ENCODE measurements at places on chromosomes 3 and 15. TPM values are rescaled to one million over a fixed set of nuclear protein-coding genes. Genes with fewer than 3 reads are reported as not detected.

GRCh38 chr15:42082141-42082540, 12.2 kb downstream of the PLA2G4D start:
- DNase-seq: no peak

DNA sequence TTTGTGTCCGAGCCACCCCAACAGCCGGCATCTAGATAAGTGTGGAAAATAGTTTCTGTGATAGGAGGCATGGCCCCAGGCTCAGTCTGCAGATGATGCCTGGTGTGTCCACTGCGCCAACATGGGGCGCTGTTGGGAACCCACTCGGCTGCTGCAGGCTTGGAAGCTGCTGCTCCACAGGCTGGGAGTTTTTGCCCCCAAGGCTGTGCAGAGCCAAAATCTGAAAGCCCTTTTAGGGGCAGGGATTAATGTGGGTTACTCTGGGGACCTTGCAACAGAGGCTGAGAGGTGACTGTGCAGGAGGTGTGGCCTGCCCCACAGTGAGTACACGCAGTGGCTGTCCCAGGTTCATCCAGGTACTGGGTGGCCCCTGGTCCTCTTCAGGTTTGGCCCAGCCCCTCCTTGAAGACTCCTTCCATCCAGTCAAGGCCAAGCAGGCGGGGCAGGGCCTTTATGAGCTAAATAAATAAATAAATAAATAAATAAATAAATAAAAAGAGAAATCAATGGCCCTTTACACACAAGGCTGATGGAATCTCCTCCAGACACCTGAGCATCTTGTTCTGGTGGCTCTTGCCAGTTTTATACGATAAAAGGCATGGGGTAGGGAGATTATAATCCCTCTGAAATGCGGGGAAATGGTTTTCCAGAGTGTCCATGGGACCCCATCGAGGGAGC, 73.8 kb downstream of the AAGAB start:
- no peak for DNase-seq

GRCh38 chr3:196639483-196640296, at the start of gene NRROS:
Gene NRROS (plus strand): TSS chr3:196639694. CDS start chr3:196654540, 14,846 bp downstream.
- peak; percentile 76 for DNase-seq

DENND6A gene
- 10.2 TPM for polyA plus RNA-seq

GRCh38 chr3:117788061-117788460, 1078.5 kb downstream of the TUSC7 start:
- peak; percentile 83 for DNase-seq

- peak; percentile 99 for DNase-seq
Measured at GRCh38 chr3:184176377-184177330, 2.0 kb downstream of the AP2M1 start.

DNA sequence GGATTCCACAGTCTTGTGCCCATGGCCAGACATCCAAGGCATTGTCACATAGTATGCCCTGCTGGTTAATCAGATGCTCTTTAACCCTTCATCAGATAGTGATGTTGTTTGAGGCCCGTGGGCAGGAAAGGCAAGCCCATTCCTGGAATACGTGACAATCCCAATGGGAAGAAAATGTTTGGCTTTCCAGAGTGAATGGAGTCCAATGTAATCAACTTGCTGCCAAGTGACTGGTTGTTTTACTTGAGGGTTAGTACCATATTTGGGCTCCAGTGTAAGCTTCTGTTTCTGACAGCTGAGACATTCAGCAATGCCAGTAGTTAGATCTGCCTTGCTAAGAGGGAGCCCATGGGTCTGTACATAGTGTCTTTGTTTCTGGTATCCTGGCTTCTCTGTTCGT, 31.3 kb downstream of the RPL39L start:
- DNase-seq: no peak

Measured in GM23248 (cell line).